ENCODE measurements at places on chromosomes 2 and 18.

DNA sequence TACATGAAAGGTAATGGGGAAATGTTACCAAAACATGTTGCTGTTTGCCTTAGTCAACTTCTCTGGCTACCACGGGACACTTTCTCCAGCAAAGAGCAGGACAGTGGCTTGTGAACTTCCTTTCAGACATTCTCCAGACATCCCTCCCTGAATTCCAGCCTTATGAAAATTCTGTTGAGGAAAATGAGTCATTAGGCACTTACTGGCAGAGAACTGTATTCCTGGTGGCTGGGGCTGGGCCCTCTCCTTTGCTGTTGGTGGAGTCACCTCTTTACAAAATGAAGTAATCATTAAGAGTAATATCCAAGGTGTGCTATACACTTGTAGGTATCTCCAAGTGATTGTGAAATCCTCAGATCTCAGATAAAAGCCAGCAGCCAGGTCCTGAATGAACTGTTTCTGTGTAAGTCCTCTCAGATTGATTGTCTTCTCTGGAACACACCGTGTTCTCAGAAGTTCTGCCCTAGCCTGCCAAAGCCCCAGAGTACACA is 1.3 kb upstream of the FAP start:
- H3K4me3 ChIP-seq = no peak overlapping the region
- no peak overlapping the region for H3K27ac ChIP-seq
- peaks cover 6% of the 10 kb centered on the region for H3K27me3 ChIP-seq
- DNase-seq = no peak
- H3K36me3 ChIP-seq = no peaks in the 10 kb centered on the region

DNA sequence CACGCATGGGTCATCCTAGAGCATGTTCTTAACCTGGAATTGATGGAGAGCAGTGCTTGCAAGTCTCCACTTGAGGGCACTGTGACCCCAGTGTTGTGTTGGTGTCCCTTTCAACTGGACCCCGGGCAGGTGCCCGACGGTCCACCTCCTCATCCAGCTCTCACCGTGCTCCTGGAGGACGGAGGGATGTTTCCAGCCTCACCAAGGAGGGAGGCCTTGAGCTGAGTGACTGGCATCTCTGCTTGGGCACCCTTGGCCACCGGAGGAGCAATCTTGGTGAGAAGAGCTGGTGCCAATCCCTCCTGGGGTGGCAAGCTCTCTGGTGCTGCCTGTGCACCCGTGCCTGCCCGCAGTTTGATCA is 45.4 kb upstream of the ASB18 start:
- DNase-seq = no peak
- no peak overlapping the region for H3K4me3 ChIP-seq
- H3K4me1 ChIP-seq = no peaks in the 10 kb centered on the region
- H3K27ac ChIP-seq = no peak overlapping the region
- no peaks in the 10 kb centered on the region for H3K27me3 ChIP-seq

- no peaks in the 10 kb centered on the region for H3K27me3 ChIP-seq
- no peak for DNase-seq
- no peak overlapping the region for H3K4me3 ChIP-seq
- H3K27ac ChIP-seq = no peak overlapping the region
- no peaks in the 10 kb centered on the region for H3K4me1 ChIP-seq
Measured at GRCh38 chr2:206063635-206064034, 22.3 kb downstream of the INO80D start.

GRCh38 chr2:65033178-65033577 is 23.0 kb upstream of the CEP68 start:
- H3K36me3 ChIP-seq = no peaks in the 10 kb centered on the region
- H3K4me1 ChIP-seq = 0 out of 2 replicates have a peak, but pooled peaks cover 7% of the 10 kb centered on the region

- H3K27me3 ChIP-seq = no peaks in the 10 kb centered on the region
- H3K4me3 ChIP-seq = no peak overlapping the region
- H3K36me3 ChIP-seq = no peaks in the 10 kb centered on the region
- H3K4me1 ChIP-seq = no peaks in the 10 kb centered on the region
- no peak overlapping the region for H3K27ac ChIP-seq
- no peak for DNase-seq
Measured at GRCh38 chr2:169715379-169716237, 18.0 kb upstream of the KLHL23 start.

- H3K27ac ChIP-seq = no peak overlapping the region
- no peak overlapping the region for H3K4me3 ChIP-seq
Measured at GRCh38 chr2:224555823-224556366, 29.3 kb downstream of the CUL3 start.

GRCh38 chr2:68238955-68239822 is 13.1 kb downstream of the PPP3R1 start:
- H3K27me3 ChIP-seq = no peaks in the 10 kb centered on the region
- no peaks in the 10 kb centered on the region for H3K4me1 ChIP-seq
- H3K27ac ChIP-seq = no peak overlapping the region
- peaks cover 15% of the 10 kb centered on the region for H3K36me3 ChIP-seq
- DNase-seq = no peak
- H3K4me3 ChIP-seq = no peak overlapping the region

GRCh38 chr18:13407484-13407883 is 188.9 kb downstream of the LDLRAD4 start:
- peaks cover 14% of the 10 kb centered on the region for H3K36me3 ChIP-seq
- H3K27me3 ChIP-seq = no peaks in the 10 kb centered on the region
- H3K4me1 ChIP-seq = no peaks in the 10 kb centered on the region
- DNase-seq = no peak
- no peak overlapping the region for H3K4me3 ChIP-seq

- H3K4me3 ChIP-seq = no peak overlapping the region
- no peaks in the 10 kb centered on the region for H3K27me3 ChIP-seq
- no peak for DNase-seq
- no peak overlapping the region for H3K27ac ChIP-seq
- H3K4me1 ChIP-seq = no peaks in the 10 kb centered on the region
Measured at GRCh38 chr18:5974696-5975095, 79.4 kb upstream of the TMEM200C start.

GRCh38 chr2:130825231-130825965 is 11.3 kb upstream of the ARHGEF4 start:
- H3K27me3 ChIP-seq = no peaks in the 10 kb centered on the region
- no peak overlapping the region for H3K27ac ChIP-seq
- H3K4me1 ChIP-seq = no peaks in the 10 kb centered on the region
- no peak for DNase-seq

GRCh38 chr18:2529154-2529553 is 42.2 kb downstream of the METTL4 start:
- no peak overlapping the region for H3K4me3 ChIP-seq
- no peaks in the 10 kb centered on the region for H3K27me3 ChIP-seq
- no peaks in the 10 kb centered on the region for H3K4me1 ChIP-seq

DNA sequence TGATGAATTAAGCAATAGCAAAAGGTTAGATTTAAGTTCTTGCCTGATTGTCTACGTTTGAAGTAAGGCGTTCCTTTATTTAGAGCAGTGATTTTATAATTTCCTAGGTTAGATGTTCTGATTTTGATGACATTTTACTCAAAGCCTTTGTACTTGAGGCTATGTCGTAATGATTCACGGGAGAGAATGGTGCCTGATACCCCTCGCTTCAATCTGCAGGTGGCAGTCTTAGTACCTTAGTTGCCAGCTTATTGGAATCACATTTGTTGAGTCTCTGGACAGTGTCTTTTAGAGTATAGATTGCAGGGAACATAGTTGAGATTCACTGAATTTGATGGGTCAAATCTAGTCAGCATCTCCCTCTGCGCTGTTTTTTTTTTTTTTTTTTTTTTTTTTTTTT is 89.5 kb downstream of the BIRC6 start:
- no peaks in the 10 kb centered on the region for H3K4me1 ChIP-seq
- H3K27me3 ChIP-seq = no peaks in the 10 kb centered on the region
- peaks cover 78% of the 10 kb centered on the region for H3K36me3 ChIP-seq
- H3K27ac ChIP-seq = no peak overlapping the region
- no peak for DNase-seq

DNA sequence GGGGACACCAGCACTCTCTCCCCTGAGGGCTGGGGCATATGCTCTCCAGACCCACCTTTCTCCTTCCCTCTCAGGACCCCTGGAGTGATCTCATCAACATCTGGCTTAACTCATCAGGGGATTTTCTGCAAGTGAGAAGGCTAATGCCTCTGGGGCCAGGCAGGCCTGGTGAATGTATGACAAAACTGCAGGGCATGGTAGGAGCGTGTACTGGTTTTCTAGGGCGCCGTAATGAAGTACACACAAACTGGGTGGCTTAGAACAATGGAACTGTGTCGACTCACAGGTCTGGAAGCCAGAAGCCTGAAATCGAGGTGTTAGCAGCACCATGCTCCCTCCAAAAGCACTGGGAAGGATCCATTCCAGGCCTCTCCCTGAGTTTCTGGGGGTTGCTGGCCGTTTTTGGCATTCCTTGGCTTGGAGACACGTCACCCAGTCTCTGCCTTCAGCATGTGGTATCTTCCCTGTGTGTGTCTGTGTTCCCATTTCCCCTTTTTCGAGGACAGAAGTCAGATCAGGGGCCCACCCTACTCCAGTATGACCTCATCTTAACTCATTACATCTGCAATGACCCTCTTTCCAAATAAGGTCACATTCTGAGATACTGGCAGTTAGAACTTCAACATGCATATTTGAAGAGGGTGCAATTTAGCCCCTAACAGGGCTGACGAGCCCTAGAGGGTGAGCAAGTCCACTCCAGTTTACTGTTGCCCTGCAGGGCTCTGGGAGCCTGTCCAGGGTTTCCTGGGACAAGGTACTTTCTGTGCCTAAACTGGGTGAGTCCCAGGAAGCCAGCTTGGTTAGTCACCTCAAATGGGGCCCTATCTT is 45.5 kb upstream of the CAB39 start:
- H3K36me3 ChIP-seq = no peaks in the 10 kb centered on the region
- no peak overlapping the region for H3K4me3 ChIP-seq
- H3K27ac ChIP-seq = no peak overlapping the region
- H3K27me3 ChIP-seq = no peaks in the 10 kb centered on the region
- H3K4me1 ChIP-seq = no peaks in the 10 kb centered on the region

DNA sequence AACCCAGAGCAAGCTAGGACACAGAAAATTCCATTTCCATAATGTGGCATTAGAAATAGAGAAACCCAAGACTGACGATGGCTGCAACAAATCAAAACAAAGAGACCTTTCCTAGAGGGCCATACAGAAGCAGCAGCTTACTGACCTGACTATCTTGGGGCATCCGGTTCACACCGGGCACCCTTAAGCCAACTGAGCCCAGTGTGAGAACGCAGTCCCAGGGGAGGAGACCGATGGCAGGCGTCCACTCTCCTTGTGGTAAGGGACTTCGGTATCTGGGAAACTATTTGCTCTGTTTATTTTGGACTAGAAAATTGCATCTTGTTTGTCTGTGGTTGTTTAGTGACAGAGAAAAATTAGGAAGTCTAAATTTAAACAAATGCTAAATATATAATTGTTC is 244.8 kb upstream of the COPS8 start:
- H3K4me3 ChIP-seq = no peak overlapping the region
- DNase-seq = no peak
- H3K27me3 ChIP-seq = no peaks in the 10 kb centered on the region
- H3K36me3 ChIP-seq = no peaks in the 10 kb centered on the region

DNA sequence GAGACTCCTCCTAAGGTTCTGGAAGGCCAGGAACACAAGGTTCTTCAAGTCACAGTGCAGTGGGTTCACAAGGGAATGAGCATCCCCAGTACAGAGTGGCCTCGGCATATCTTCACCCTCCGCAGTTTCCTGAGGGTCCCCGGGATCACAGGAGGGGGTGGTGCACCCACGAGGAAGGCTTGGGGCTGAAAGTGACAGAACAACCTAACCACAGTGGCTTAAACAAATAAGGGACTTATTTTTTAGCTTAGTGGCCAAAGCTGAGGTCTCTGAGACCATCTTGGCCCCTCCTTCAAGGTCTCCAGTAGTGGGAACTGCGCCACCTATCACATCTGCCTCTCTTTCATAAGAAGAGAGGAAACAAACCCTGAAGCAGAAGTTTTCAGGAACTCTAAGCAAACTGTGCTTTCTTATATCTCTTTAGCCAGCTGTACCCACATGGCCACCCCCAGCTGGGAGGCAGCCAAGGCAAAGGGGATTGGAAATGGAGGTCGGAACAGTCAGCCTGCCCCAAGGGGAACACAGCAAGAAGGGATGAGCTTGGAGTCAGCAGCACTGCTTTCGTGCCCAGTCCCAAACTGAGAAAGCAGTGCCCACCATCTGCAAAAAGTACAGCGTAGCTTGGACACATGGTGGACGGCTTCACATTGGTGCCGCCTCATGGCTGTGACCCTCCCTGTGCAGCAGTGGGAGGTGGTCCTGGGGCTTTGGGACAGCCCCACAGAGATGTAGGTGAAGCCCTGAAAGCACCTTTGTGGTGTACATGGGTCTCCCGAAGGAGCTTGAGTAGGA is 260.0 kb upstream of the ID2 start:
- no peak overlapping the region for H3K4me3 ChIP-seq
- DNase-seq = no peak
- H3K4me1 ChIP-seq = no peaks in the 10 kb centered on the region

GRCh38 chr2:154952346-154952980 is 254.0 kb downstream of the KCNJ3 start:
- no peak for DNase-seq
- no peak overlapping the region for H3K4me3 ChIP-seq
- no peaks in the 10 kb centered on the region for H3K4me1 ChIP-seq
- no peaks in the 10 kb centered on the region for H3K27me3 ChIP-seq
- no peaks in the 10 kb centered on the region for H3K36me3 ChIP-seq

DNA sequence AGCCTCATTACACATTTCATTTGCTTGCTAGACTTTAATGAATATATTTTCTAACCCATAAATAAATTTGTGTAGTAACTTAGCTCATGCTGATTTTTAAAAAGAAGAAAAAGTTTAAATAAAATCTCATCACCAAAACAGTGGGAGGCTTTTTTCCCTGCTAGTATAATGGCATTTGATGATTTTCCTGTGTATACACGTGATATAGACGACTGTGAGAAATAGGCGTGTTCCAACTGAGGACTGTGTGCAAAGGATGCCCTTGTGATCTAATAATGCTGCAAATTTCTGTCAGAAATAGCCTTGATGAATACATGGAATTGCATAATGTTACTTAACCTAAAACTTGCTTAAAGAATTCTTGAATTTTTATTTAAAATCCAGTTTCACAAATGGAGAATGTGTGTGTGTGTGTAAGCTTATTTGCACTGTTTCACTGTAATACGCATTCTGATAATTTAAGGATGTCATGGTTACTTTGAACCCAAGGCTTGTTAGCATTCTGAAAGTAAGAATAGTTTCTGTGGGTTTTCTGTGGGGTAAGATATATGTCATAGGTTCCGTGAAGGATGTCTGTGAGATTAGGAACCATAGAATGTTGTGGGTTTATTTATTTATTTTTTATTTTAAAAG is 178.0 kb downstream of the DLGAP1 start:
- H3K4me3 ChIP-seq = no peak overlapping the region
- H3K27me3 ChIP-seq = no peaks in the 10 kb centered on the region
- no peak for DNase-seq
- H3K4me1 ChIP-seq = no peaks in the 10 kb centered on the region

Measured in DND-41 (cell line).